A549 treated with AZD2906 at 1 μM for 4 hours (cell line): ENCODE measurements at places on chromosomes 12 and 14. TPM values are rescaled to one million over a fixed set of nuclear protein-coding genes. Genes with fewer than 3 reads are reported as not detected.

SERPINA3 gene
- total RNA-seq, result 12.3 to 15.0 TPM (median 13.4 TPM) in 5 replicates

NANOG gene
- 0.03 to 0.19 TPM (median 0.07 TPM) in 3 of 5 replicates, not detected in the others for total RNA-seq

IAPP gene
- total RNA-seq, result not detected in 5 replicates

PIWIL1 gene
- 0.05 to 0.14 TPM in 2 of 5 replicates, not detected in the others for total RNA-seq

ANO2 gene
- 0.07 to 0.21 TPM (median 0.15 TPM) in 5 replicates for total RNA-seq

RNASE8 gene
- total RNA-seq, result not detected in 5 replicates

RNF212B gene
- total RNA-seq, result not detected in 5 replicates

PNN gene
- total RNA-seq, result 34.0 to 49.2 TPM (median 39.2 TPM) in 5 replicates

ZBTB25 gene
- 3.8 to 5.7 TPM (median 5.2 TPM) in 5 replicates for total RNA-seq

C12orf54 gene
- not detected in 5 replicates for total RNA-seq

CCDC184 gene
- total RNA-seq, result 2.4 to 3.3 TPM (median 2.8 TPM) in 5 replicates

RND1 gene
- total RNA-seq, result 3.1 to 4.9 TPM (median 3.4 TPM) in 5 replicates

KRT5 gene
- total RNA-seq, result 0.52 to 0.72 TPM (median 0.62 TPM) in 5 replicates

NOVA1 gene
- 3.4 to 4.7 TPM (median 3.9 TPM) in 5 replicates for total RNA-seq

CCDC85C gene
- total RNA-seq, result 33.6 to 37.2 TPM (median 36.7 TPM) in 5 replicates

NINJ2 gene
- 0.41 to 0.74 TPM (median 0.61 TPM) in 5 replicates for total RNA-seq

TC2N gene
- 0.47 to 1.1 TPM (median 0.74 TPM) in 5 replicates for total RNA-seq

TMEM132D gene
- total RNA-seq, result not detected in 5 replicates

RFLNA gene
- total RNA-seq, result 0.09 to 0.16 TPM (median 0.13 TPM) in 4 of 5 replicates, not detected in the other

PRIMA1 gene
- total RNA-seq, result 0.45 to 0.72 TPM (median 0.60 TPM) in 5 replicates

MMP17 gene
- 8.1 to 12.1 TPM (median 10.5 TPM) in 5 replicates for total RNA-seq

RHOJ gene
- not detected in 5 replicates for total RNA-seq

PTPRR gene
- total RNA-seq, result 0.09 to 0.33 TPM (median 0.17 TPM) in 5 replicates

PLEKHD1 gene
- 0.01 to 0.05 TPM (median 0.02 TPM) in 5 replicates for total RNA-seq

MYF6 gene
- not detected in 5 replicates for total RNA-seq

PAN2 gene
- 10.3 to 14.2 TPM (median 13.9 TPM) in 5 replicates for total RNA-seq

SLC35F4 gene
- total RNA-seq, result not detected in 5 replicates

FAM181A gene
- total RNA-seq, result not detected in 5 replicates

ENDOU gene
- total RNA-seq, result 0.02 to 0.07 TPM (median 0.05 TPM) in 4 of 5 replicates, not detected in the other

KRT85 gene
- 0.05 to 0.10 TPM in 2 of 5 replicates, not detected in the others for total RNA-seq

MYF5 gene
- total RNA-seq, result not detected in 5 replicates

HAL gene
- total RNA-seq, result 0.51 to 0.78 TPM (median 0.54 TPM) in 5 replicates

TAS2R50 gene
- total RNA-seq, result not detected in 5 replicates

LRFN5 gene
- total RNA-seq, result not detected in 5 replicates

HSPB8 gene
- 13.4 to 21.9 TPM (median 18.1 TPM) in 5 replicates for total RNA-seq

LALBA gene
- total RNA-seq, result not detected in 5 replicates

ELK3 gene
- total RNA-seq, result 58.6 to 78.5 TPM (median 65.4 TPM) in 5 replicates

INHBC gene
- 0.05 to 0.06 TPM (median 0.05 TPM) in 3 of 5 replicates, not detected in the others for total RNA-seq

NXPH4 gene
- total RNA-seq, result 3.8 to 5.8 TPM (median 5.6 TPM) in 5 replicates

GLT1D1 gene
- not detected in 5 replicates for total RNA-seq

ZDHHC22 gene
- total RNA-seq, result 0.19 to 0.29 TPM (median 0.24 TPM) in 5 replicates

SIVA1 gene
- total RNA-seq, result 139 to 225 TPM (median 204 TPM) in 5 replicates

TBX5 gene
- not detected in 5 replicates for total RNA-seq

AQP2 gene
- total RNA-seq, result not detected in 5 replicates
